Suppressor macrophage (primary cell): ENCODE measurements at places on chromosomes 1 and 21.

GRCh38 chr1:153542956-153543711, 2.4 kb upstream of the S100A5 start:
- peak; percentile 60 for DNase-seq

- DNase-seq: no peak
Measured at GRCh38 chr21:24594082-24594481, 1013.2 kb downstream of the MRPL39 start.

DNA sequence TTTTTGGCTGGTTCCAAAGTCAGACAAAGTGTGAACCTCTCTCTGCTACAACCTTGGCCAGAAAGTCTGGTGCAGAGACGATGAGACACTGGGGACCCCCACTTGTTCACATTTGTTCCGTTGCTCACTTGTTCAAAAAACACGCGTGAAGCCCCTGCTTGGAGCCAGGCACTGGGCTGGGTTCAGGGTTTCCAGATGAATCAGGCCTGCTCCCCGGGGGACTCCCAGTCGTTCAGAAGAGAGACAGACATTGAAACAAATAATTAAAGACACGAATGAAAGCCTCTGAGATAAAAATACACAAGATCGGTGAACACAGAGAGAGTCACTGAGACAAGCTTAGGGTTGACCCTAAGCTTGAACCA, 101.5 kb upstream of the RUNX3 start:
- DNase-seq: no peak

DNA sequence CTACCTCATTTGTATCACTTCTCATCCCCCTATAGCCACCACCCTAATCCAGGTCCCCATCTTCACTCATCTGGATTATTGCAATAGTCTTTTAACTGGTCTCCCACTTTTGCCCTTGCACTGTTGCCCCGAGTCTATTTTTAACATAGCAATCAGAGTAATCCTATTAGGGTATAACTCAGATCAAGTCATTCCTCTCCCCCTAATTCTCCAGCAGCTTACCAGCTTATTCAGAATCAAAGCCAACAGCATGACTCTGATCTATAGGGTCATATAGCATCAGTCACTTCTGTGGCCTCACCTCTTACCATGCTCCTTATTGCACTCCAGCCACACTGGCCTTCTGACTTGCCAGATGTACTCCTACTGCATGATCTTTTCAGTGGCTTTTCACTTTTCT, 140.7 kb downstream of the PAPPA2 start:
- DNase-seq: no peak

DNA sequence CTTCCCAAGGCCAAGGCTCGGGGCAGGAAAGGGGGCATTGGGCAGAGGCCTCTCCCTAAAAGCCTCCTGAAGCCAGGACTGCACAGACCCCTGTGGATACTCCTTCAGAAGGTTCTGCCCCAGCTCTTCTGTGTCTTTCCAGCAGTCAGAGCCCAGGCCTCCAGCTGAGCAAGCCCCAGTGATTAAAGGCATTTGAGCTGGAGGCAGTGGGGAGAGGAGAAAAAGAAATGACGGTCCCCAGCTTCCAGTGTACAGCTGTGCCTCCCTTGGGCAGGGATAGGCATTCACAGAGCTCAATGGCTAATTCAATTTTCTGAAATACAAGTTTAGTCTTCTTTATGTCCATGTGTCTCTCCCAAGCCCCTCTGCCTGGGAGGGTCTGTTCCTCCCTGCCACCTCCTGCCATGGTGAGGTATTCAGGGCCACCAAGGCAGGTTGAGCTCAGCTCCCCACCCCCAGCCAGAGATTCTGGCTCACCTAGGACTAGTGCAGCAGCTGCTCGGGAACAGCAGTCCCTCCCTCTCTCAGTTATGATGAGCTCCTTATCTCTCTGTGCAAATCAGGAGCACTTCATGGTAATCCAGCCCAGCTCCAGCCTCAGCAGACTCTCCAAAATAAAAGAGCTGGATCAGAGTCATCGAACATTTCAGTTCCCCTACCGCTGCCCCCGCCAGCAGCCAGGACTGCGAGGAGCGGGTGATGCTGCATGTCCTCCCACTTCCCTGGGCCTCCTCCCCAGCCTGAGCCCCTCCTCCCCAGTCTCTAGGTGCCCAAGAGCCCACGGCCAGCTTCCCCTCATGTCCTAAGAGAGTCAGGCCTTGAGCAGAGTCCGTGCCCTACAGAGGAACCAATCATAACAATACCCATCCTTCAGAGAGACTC, 208.4 kb upstream of the ZC3H12A start:
- DNase-seq: no peak

- DNase-seq: no peak
Measured at GRCh38 chr21:36381841-36382589, 3.2 kb upstream of the CHAF1B start.

DNA sequence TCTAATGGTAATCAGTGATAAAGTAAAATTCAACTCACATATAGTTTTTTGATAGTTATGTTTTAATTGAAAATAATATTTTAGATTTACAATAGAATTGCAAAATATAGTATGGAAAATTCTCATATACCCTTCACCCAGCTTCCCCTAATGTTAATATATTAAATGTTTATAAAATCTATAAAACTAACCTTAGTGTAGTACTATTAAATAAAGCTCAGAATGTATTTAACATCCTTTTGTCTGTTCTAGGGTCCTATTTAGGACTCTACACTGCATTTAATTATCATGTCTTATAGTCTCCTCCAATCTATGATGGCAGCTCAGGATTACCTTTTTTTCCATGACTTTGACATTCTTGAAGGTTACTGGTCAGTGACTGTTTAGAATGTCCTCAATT, 389.2 kb downstream of the LMX1A start:
- DNase-seq: no peak

- DNase-seq: no peak
Measured at GRCh38 chr1:42340901-42341300, 5.9 kb upstream of the FOXJ3 start.

DNA sequence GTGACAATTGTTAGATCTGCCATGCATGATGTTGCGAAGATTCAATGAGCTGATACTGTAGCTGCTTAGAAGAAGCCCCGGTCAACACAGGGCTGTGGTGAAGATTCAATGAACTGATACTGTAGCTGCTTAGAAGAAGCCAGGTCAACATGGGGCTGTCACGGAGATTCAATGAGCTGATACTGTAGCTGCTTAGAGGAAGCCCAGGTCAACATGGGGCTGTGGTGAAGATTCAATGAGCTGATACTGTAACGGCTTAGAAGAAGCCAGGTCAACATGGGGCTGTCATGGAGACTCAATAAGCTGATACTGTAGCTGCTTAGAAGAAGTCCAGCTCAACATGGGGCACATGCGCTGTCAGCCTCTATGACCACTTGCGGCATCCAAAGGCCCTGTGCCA, 18.8 kb upstream of the BACE2 start:
- DNase-seq: no peak

DNA sequence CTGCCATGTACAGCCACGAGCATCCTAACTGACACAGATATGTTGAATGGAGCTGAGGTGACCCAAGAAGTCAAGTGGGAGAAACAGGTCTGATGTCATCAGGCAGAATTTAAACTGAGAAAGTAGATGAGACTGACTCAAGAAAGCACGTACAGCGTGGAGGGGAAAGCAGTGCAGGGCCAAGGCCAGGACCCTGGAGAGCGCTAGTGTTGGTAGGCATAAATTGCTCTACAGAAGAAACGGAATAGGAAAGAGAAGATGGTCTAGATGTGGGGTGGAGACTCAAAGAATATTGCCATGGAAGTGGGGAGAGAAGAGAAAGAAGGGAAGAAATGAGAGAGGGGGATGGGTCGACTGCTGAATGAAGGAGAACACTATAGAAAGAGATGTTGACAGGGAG, 45.3 kb upstream of the GJB5 start:
- DNase-seq: peak; percentile 8

- DNase-seq: no peak
Measured at GRCh38 chr1:99944192-99944591, 25.6 kb upstream of the SLC35A3 start.

DNA sequence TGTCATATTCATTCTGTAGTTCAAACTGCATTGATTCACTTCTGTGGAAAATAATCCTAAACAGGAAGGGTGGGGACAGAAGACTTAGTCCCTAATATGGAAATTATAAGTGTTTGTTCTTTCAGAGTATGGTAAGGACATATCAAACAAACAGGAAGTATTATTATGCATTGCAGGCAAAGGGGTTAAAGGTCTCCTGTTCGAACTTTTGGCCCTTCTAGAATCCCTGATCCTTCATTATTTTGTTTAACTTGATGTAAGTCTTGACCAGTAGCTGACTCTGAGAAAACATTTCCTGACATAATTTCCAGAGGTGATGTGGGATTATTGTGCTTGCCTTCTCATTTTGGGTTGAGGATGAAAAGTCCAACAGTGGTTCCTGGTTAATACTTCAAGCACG, 215.4 kb upstream of the ADGRL2 start:
- DNase-seq: no peak

DNA sequence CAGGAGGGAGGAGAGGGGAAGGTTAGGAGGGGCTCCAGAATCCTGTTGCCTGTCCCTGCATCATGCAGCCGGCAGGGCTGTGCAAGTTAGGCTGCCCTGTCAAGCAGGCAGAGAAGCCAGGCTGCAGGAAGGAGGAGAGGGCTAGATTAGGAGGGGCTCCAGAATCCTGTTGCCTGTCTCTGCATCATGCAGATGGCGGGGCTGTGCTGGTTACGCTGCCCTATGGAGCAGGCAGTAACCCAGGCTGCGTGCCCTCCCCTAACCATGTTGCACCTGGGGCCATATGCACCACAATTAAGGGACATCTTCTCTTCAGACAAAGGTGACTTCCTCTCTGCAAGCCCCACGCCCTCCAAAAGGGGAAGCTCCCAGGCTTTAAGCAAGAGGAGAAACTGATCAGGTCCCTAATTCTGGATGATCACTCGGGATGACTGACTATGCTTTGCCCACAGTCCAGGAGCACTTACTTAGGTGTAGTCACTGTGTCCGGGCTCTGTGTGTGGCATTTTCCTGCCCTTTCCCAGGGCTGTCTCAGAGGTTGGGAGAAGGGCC, 457.4 kb downstream of the SETD4 start:
- peak; percentile 50 for DNase-seq

- no peak for DNase-seq
Measured at GRCh38 chr1:84090447-84091245, 53.4 kb upstream of the PRKACB start.

GRCh38 chr21:32797679-32798078, 26.1 kb upstream of the PAXBP1 start:
- DNase-seq: no peak

GRCh38 chr1:14682941-14683621, 84.6 kb downstream of the KAZN start:
- DNase-seq: no peak

DNA sequence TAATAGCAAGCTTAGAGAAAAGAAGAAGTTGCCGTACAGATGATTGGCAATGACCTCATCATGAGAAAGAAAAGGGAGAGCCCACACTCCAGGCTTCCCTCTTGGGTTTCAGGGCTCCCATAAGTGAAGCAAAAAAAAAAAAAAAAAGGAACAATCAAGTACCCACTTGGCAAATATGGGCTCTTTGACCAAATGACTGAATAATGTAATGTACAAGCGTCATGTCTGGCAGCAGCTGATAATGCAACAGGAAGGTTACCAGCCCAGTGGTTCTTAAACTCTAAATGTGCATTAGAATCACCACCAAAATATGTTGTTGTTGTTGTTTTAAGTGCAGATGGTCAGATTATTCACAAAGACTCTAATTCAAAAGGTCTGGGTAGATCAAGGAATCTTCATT, 13.5 kb downstream of the TNFSF4 start:
- peak; percentile 89 for DNase-seq

- DNase-seq: no peak
Measured at GRCh38 chr1:54305906-54306514, 100.2 kb downstream of the SSBP3 start.

- DNase-seq: peak; percentile 61
Measured at GRCh38 chr1:160346463-160346862, 3.3 kb downstream of the NCSTN start.

- DNase-seq: no peak
Measured at GRCh38 chr1:7888248-7889081, 35.6 kb upstream of the UTS2 start.

DNA sequence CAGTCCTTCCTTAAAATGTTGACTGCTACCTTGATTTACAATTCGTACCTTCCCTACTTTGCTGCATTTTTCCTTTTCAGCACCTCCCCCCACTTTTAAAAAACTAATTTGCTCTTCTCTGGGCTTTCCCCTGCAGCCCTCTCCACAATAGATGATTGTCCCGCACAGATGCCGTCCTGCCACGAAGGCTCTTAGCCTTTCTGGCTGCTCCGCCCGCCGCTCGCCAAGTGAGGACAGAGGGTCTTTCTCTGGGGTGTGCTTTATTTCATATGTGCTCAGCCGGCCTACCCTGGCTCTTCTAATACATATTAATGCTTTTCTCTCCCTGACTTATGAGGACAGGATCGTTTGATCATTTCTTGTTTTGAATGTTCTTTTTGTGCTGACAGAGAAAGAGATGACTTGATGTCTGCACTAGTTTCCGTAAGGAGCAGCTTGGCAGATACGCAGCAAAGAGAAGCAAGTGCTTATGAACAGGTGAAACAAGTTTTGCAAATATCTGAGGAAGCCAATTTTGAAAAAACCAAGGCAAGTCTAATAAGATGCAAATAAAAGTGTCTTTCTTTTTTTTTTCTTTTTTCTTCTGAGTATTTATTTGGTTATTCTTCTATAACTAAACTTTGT, 60.6 kb downstream of the SDCCAG8 start:
- DNase-seq: no peak

DNA sequence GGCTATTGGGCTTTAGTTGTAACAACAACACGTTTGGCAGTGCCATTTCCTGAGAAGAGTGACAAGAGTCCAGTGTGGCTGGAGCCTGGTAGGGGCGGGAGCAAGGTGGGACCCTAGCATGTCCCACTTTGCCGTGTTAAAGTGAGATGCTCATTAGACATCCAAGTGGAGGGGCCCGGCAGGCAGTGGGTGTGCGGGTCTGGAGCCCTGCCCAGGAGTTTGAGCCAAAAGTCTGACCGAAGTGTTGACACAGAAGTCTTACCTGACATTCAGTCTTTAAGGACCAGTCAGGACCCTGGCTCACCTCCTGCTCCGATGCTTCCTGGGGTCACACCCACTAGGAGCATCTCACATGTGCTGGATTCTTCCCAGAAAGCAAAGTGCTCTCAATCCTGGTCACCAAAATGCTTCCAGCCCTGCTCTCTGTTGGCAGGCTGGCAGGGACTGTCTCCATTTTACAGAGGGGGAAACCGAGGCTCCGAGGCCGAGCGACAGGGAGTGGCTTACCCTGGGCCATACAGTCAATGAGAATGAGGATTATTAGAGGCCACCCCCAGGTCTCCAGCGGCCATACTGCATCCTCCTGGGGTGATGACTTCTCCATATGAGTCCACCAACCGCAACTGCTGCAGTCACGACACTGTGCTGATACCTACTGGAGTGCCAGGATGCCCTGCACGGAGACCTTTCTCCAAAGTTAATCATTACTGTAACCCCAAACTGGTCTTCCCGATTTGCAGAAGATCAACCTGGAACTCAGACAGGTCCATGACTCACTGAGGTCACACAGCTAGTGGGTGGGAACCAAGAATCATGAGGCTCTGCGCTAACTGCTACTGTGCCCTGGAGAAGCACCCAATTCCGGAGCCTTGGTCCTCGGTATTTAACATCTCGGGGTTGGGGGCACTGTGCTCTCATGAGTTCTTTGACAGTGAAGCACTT, 112.7 kb downstream of the PRDM2 start:
- DNase-seq: no peak
